ENCODE measurements at places on chromosomes 16 and 17.

DNA sequence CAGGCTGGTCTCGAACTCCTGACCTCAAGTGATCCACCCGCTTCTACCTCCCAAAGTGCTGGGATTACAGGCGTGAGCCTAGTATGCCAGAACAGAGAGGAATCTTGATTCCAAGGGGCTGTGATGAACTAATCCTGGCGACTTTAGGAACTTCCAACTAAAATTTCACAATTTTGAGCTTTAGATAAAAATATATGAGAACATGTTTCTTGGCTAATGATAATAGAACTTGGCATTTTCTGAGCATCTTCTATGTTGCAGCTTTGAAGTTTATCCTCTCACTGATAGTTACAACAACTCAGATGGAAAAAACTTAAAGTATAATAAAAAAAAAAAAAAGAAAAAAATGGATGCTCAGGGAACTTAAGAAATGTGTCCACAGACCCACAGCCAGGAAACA, 69.8 kb upstream of the WSCD1 start:
- no peak for DNase-seq

DNA sequence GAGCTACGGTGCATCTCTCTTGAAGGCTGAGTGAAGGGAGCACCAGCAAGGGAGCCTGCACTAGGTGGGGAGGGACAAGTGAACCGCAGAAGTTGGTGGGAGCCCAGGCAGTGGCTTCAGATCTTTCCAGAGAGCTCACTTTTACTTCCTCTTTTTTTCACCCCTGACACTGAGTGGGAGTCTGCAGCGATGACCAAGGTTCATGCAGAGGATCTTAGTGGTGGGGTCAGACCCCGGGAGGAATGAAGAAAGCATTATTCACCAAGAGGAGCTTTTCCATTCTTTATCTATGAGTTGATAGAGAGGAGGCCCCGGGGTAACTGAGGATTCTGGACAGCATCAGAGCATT, 3.0 kb upstream of the CCL2 start:
- DNase-seq = no peak

- peak; percentile 97 for DNase-seq
These were observed at the start of gene DHX8 for GRCh38 chr17:43483674-43484551. Gene DHX8, plus strand, starts transcription at chr17:43483975. Its CDS starts 63 bp downstream, at chr17:43484038.

DNA sequence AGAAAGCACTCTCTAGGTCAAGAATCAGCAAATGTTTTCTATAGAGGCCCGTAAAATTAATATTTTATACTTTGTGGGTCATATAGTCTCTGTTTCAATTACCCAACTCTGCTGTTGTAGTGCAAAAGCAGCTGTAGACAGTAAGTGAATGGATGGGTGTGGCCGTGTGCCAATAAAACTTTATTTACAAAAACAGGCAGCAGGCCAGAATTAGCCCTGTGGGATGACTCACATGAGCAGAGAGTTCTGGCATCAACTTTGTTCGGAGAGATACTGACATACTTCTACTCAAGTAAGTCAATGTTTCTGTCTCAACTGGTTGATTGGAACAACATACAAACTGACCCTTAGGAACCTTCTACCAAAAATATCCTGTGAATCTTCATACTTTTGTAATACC, 616.2 kb downstream of the MAF start:
- DNase-seq = no peak

- DNase-seq = no peak
These were observed 20.5 kb upstream of the MAF start for GRCh38 chr16:79621027-79621426.

DNA sequence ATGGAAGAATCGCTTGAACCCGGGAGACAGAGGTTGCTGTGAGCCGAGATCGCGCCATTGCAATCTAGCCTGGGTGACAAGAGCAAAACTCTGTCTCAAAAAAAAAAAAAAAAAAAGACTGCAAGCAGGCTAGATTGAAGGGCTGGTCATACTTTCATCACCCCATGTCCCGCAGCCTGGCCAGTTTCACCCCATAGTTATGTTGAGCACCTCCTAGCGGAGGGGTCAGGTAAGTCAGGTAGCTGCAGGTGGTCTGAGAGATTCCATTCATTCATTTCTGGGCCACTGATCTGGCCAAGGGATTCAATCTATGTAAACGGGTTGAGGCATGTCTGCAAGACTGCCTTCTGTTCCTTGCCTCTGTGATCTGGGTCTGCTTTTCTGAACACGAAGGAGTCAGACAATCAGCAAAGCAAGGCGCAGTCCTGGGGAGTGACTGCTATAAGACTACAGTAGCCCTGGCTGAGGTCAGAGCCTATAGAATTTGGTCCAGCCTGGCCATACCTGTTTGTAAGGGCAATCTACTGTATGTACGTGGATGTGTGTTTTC, 23.6 kb upstream of the BPTF start:
- no peak for DNase-seq

All from stimulated activated CD8-positive, alpha-beta memory T cell treated with anti-CD3 and anti-CD28 coated beads, Interleukin-12 subunit alpha, Interleukin-12 subunit beta, amount 100 ng/mL, for 4 hours (primary cell).